Muscle of leg (tissue), 16 donors: ENCODE measurements at places on chromosomes 7 and 10. TPM values are rescaled to one million over a fixed set of nuclear protein-coding genes. Genes with fewer than 3 reads are reported as not detected.

DNA sequence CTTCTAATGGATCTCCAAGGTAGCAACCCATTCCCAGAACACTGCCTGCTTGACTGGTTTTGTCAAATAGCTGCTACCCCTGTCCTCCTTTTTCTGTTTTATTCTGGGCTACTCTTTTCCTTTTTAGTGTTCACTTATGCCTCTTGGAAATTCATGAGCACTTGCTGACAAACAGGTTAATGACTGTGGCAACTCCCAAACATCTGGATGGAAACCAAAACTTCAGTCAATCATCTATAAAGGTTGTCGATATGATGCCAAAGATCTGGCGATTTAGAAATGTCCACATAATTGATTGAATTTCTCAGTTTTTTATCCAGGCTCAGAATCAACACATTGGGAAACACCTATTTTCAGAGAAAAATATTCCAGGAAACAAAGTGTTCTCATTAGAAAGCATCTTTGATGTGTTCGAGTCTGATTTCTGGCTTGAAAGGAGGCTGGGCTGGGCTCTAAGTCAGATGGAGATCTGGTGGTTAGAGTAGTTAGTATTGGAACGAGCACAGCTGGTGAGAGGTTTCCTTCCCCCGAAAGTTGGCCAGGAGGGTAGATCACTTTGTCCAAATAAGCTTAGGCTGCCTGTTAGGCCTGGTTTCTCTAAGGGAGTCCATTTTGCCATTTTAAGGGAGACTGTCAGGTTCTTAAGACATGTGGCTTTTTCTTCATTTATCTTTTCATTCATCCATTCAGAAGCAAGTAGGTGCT is 17.8 kb downstream of the PAX2 start:
- DNase-seq: no peak

DNA sequence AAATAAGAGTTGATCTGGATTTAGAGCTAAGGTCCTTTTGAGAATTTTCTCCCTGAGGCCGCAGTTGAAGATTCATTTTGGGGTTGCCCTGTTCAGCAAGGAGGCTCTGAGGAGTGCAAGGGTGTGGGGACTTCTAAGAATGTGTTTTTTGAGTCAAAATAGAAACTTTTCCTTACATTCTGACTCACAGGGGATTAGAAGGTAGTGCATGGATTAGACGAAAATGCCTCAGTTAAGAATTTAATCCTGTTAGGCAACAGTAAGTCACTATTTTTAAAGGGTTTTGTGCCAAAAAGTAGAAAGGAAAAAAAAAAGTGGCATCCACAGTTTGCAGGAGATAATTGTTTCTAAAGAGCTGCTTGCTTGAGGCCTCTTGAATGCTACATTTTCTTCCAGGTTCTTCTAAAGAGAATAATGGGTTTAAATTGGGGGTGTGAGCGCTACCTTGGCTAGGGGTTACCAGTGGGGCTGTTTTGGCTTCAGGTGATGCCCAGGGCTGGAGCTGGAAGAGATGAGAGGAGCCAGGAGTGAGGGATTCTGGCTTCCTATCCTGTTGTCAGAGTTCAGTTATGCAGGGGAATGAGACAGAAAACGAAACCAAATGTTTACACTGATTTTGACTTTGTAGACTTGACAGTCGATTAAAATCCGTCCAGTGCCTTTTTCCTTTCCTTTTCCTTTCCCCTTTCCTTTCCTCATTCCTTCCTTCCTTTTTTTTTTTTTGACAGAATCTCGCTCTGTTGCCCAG is 52.9 kb downstream of the BAMBI start:
- peak; percentile 15 for DNase-seq

DNA sequence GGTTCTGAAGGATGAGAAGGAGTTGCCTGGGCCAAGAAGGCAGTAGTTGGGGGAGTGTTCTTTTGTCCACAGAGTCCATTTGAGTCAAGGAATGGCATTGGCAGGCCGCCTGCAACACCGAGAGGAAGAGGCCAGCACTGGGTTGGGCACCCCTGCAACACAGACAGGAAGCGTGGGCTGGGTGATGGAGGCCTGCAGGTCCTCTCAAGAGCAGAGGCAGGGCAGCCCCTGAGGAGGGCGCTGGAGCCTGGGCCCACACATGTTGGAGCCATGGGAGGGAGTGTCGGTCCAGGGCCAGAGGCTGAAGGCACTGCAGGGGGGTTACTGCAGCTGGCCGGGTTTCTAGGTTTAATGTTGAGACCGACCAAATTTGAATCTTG is 137.3 kb downstream of the PTPN20 start:
- DNase-seq: no peak

DNA sequence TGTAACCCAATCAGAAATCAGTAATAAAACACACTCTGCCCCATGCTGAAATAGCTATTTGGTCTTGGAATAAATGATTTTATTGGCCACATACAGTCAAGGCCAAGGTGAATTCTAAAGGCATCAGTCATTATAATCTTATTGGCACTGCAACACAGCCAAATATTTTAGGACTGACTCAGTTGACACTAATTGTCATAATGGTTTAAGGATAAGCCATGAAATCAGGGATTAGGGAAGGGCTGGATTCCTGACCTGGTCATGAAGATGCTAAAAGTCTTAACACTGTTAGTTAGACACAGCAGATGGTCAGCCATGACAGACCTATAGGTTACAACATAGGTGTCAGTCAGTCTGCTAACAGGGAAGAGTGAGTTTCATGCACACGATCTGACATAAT is 330.3 kb upstream of the NPSR1 start:
- DNase-seq: no peak

- no peak for DNase-seq
Measured at GRCh38 chr7:137967143-137968018, 34.5 kb downstream of the CREB3L2 start.

GRCh38 chr7:40219917-40220316 is 85.1 kb downstream of the SUGCT start:
- no peak for DNase-seq

- no peak for DNase-seq
Measured at GRCh38 chr7:44466300-44467216, 23.9 kb downstream of the NUDCD3 start.

DNA sequence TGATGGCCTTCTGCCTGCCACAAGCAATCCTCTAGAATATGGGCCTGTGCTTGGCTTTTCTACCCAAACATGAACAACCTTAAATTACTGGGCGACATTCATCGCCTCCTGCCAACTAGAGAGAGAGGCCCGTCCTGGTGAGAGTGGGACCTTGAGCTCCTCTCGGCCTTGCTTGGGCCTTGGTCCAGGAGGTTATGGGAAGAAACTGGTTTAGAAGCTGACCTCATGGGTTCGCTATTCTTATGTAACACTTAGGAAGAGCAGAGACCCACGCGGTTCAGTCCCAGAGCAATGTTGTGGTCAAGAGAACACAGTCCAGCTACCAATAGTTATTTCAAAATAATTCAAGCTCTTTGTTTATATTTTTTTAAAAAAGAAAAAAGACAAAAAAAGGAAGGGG is 176.3 kb upstream of the ZNF32 start:
- DNase-seq: peak; percentile 52

GRCh38 chr7:130273081-130273932 is 6.6 kb downstream of the CPA2 start:
- peak; percentile 99 for DNase-seq

DNA sequence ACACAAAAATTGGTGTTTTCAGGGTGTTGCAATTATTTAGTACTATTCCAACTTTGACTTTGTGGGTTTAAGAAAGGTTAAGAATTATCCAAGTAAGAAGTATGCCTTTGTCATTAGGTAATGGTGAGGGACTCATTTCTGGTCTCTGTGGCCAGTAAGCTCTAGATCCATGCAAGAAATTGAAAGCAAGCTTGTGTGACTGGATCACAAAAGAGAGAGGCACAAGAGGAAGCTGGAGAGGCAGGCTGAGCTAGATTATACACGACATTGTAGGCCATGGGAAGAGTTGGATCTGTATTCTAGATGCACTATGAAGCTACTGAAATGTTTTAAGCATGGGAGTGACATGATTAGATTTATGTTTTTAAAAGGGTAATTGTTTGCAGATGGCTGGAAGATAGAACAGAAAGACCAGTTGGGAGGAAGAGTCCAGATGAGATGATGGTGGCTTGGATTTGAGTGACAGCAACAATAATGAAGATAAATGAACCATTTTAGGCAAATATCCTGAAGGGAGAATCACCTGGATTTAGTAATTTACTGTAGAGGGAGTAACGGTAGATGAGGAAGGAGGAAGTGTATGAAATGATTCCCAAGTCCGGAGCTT is 50.0 kb downstream of the CALD1 start:
- no peak for DNase-seq

DNA sequence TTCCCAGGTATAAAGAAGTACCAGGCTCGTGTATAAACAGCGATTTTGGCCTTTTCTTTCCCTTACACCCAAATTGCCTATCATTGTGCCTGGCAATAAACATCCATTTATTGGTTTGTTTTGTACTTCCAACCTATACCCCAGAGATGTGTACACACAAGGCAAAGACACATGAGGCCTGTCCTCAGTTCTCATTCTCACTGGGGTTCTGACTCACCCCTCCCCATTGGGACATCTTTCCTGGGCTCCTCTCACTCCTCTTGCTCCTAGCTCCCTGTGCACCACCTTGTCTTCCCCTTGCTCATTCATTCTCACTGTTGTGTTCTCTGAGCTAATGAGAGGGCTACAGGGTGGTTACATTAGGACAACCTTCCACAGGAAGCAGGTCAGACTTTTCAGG is 240.7 kb downstream of the ANK3 start:
- no peak for DNase-seq

DNA sequence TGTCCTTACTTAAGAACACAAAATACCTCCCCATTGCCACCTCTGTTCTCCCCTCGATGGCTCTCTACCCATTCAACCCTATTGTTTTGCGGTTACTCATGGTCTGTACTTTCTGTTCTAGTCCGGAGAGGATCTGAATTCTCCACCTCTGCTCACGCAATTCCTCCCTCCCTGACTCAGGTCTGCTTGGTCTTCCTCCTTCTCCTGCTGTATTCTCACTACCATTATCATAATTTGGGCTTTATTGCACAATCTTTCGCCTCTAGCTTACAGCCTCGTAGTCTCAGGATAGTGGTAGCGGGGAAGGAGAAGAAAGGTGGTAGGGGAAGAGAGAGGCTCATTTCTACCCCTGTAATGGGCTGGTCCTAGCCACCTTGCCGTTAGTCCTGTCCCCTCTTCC is 35.4 kb upstream of the FAM180A start:
- no peak for DNase-seq

GRCh38 chr7:155660059-155660757 is 15.7 kb downstream of the RBM33 start:
- no peak for DNase-seq

DNA sequence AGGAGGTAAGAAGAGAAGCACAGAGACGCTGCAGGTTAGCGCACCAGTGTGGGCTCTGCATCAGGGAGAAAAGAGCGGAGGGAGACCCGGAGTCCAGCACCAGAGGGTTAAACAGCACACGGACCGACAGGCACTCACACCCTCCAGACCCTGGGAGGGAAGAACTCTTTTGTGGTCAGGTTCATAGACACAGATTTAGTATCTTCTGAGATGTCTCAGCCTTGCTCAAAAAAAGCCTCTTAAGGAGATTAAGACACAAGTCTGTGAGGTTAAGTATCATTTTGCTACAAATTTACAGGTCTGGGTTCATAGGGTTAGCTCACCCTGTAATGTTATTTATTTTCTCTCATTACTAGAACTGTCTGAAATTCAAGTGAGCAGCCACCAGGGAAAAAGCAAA is 16.8 kb upstream of the NDST2 start:
- no peak for DNase-seq

- no peak for DNase-seq
Measured at GRCh38 chr10:52348037-52348564, 34.0 kb downstream of the DKK1 start.

- no peak for DNase-seq
Measured at GRCh38 chr7:24591152-24591551, 17.9 kb downstream of the PALS2 start.

ITGA8 gene
- polyA plus RNA-seq: 6.2 TPM

OR2A7 gene
- polyA plus RNA-seq: 2.7 TPM

CYP2E1 gene
- polyA plus RNA-seq: 1.6 TPM

WEE2 gene
- 0.06 TPM for polyA plus RNA-seq

TRIM50 gene
- polyA plus RNA-seq: 0.39 TPM

AGR3 gene
- 9.1 TPM for polyA plus RNA-seq
